Stimulated activated CD8-positive, alpha-beta memory T cell treated with anti-CD3 and anti-CD28 coated beads, Interleukin-7, amount 100 ng/mL, for 48 hours (primary cell): ENCODE measurements at places on chromosomes 3 and 15.

DNA sequence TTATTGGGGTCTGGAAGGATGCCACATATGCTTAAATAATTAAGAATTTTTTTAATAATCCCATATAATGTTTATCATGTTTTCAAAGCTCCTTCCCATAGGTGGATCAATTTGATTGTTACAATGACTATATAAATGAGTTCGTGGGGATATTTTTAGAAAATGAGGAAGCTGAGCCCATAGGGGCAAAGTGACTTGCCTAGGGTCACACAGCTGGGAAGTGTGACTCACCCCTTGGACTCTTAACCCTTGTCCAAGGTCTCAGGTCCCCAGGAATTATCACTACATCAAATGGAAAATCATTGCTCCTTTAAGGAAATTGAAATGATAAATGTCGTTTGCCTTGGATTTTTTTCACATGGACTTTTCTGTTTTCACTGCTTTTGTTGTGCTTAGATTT lies 161.2 kb upstream of the RGMA start:
- no peak for DNase-seq

GRCh38 chr3:186487819-186488218 lies 56.4 kb downstream of the CRYGS start:
- no peak for DNase-seq

- peak; percentile 39 for DNase-seq
These were observed 50.9 kb downstream of the MYL3 start for GRCh38 chr3:46812237-46812791.

- DNase-seq = no peak
These were observed 247.4 kb downstream of the KBTBD8 start for GRCh38 chr3:67245545-67245944.

DNA sequence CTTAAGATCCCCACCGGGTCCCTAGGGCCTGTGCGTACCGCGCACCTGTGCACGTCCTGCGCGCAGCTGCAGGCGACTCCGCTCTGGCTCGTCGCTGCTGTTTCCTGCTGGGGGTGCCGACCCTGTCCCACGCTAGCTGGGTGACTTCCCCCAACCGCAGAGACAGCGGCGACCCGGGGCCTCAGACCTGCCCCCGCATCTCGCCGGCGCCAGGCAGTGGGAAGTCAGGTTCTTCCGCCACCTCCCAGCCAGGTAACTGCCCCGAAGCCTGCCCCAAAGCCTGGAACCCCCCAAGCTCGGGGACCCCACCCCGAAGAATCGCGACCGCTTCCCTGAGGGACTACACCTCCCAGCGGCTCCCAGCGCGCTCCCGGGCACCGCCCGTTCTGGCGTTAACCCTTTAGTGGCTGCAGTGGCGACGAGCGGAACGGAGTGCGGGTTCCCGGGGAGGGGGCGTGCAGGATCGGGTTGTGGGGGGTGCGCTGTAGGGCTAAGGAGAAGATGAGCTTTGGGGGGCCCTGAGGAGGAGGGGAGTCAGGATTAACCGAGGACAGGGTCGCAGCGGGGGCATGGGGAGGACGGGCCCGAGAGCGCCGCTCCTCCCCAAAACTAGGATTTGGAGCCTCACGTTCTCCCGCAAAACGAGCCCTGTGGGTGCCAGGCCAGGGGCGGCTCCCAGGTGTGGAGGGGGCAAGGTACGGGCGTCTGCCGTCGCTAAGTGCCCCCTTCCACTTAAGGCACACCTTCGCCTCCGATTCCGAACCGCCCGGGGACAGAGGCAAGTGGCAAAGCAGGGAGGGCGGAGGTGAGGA lies 589 bp downstream of the NEIL1 start:
- DNase-seq = no peak

- no peak for DNase-seq
These were observed 808.7 kb downstream of the GRM7 start for GRCh38 chr3:7669641-7670040.

DNA sequence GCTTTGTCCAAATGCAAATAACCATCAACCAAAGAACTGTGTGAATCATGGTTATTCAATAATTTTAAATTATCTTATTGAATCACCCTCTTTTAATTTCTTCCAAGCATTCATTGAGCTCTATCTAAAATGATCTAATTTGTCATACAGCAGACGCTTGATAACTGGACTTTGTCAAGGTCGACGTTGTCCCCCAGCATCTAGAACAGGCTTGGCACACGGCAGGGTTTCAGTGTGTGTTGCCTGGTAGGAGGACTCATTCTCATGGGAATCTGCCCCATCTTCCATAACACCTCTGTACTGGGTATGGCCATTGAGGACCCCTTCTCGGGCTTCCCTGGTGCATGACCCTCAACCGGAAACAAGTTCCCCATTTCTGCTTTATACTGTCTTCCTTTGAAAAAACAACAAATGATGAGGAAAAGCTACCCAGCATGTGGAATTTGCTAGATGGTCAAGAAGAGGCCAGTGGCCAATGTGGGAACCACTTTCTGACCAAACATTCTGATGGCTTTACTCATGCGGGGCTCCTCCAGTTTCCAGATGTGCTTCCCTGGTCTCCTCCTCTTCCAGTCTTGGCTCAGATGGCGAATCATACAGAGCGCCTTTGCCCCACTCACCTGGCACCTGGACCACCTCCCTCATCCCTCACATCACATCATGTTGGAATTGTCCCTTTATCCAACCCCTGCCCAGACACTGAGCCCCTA lies 41.7 kb upstream of the SEC22A start:
- no peak for DNase-seq

- no peak for DNase-seq
These were observed 255.6 kb upstream of the ZNF717 start for GRCh38 chr3:76040946-76041345.

DNA sequence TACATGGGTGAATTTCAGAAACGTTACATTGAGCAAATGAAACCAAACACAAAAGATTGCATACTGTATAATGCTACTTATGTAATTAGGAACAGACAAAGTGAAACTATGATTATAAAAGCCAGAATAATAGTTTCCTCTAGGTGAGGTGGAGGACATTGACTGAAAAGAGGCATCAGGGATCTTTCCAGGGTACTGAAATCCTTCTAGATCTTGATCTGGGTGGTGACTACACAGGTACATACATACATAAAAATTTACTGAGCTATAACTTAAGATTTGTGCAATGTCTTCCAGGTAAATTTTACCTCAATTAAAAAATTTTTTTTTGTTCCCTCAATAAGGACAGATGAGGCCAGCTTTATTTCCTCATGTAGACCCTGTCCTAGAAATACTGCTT lies 665.6 kb upstream of the UBE2E2 start:
- DNase-seq = no peak

- no peak for DNase-seq
These were observed 45.3 kb upstream of the SPESP1 start for GRCh38 chr15:68885070-68885469.

GRCh38 chr3:88141458-88142083 lies 8.2 kb upstream of the C3orf38 start:
- DNase-seq = no peak

DNA sequence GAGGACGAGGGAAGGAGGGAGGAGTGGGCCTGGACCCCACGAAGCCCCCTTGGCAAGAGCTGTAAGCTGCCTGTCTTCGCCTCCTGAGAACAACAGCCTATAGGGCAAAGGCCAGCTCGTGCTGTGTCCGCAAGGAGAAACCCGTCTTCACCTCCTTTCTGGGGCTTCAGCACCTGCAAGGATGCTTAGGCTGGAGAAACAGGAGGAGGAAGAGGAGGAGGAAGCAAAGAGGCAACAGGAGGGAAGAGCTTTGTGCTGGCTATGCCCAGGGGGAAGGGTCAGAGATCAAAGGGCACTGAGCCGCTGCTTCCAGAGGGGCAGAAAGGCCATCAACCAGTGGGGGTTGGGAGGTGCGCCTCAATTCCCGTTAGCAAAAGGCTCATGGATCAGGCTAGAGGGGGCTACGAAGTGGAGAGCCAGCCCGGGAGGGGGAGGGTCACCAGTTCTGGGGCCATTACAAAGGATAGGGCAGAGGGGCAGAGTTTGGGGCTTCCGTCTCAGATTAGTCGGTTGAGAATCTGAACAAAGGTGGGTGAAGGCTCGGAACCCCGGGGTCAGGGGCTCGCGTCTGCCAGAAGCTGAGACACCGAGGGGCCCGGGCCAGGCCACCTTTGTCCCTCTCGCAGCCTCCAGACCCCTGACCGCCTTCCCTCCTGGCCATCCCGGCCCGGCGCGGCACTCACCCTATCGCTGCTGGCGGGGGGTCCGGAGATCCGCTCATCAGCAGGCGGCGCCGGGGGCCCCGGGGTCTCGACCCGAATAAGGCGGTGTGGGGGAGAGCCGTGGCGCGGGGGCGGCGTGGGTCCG lies 792 bp downstream of the SHF start:
- DNase-seq = no peak

GRCh38 chr3:190558316-190558715 lies 44.4 kb downstream of the IL1RAP start:
- no peak for DNase-seq

- DNase-seq = no peak
These were observed 22.0 kb downstream of the SLC7A14 start for GRCh38 chr3:170563712-170564423.

DNA sequence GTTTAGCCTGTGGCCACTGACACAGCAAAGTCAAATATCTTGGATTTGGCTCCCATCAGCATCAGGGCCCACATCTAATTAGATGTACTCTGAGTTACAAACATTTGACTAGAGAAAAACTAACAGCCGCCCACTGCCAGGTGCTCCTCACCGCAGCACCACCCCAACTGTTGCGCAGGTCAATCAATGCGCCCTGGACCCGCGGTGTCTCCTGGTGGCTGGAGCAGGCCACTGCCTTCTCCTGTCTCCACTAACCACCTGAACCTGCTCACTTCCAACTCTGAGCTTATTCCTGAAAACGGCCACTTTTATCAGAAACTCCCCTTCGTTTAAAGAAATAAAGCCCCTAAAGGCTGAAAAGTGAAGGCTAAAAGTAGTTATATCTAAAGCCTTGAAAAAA lies 4.3 kb downstream of the RIOX2 start:
- no peak for DNase-seq

DNA sequence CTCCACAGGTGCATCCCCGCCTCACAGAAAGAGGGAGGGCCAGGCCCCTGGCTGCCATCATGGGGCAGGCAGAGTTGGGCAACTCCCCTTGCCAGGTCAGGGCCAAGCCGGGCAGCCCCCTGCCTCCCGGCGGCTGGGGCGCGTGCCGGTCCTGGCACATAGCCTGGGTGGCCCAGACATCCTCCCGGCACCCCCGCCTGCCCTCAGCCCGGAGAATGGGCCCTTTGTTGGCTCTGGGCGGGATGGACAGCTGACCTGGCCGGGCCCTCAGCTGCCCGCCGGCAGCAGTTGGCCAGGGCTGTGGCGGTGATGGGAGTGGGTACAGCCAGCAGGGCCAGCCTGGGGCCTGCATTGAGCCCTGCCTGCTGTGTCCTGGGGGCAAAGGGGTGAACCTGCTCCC lies 16.5 kb downstream of the PLXNA1 start:
- no peak for DNase-seq
